ENCODE measurements at places on chromosomes 5 and 9.

GRCh38 chr9:124302921-124303320 is 45.2 kb downstream of the NEK6 start:
- DNase-seq = no peak

DNA sequence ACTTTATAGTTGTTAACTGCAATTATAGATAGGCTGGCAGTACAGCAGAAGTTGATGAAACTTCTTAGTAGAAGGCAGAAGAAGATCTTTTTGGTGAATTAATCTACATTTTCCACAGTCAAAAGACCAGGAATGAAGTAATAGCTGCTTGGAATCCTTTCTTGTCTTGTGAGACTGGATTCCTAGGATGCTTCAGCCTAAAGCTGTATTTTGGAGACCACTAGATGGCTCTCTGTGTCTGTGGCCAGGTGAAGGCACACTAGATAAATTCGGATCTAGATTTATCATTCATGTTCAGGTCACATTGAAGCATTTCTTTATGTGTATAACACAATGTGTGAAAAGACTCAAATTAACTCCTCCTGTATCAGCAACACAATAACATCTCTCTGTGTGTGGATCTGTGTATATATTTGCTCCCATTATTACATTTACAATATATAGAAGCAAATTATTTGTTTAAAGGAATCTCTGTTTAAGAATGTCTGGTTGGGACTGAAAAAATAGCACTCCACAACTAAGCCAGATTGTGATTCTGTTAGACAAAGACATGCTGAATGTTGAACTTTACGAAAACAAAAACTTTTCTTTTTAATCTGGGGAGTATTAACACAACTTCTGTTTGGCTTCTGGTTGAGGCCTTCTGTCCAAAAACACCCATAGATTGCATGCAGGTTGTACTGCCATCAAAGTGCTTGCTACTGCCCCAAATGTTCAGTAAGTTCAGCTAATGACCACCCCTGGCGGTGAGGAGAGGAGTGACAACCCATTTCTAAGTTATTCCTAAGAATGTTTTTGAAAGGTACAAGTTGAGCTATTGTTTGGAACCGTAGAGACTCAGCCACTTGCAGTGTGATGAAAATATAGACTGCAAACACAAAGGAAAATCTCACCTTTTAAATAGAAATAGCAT is 10.6 kb downstream of the GRIN3A start:
- DNase-seq = no peak

GRCh38 chr5:137040024-137040423 is 459.1 kb downstream of the SPOCK1 start:
- DNase-seq = no peak

- no peak for DNase-seq
Observed at GRCh38 chr9:4339836-4340560, 40.1 kb upstream of the GLIS3 start.

DNA sequence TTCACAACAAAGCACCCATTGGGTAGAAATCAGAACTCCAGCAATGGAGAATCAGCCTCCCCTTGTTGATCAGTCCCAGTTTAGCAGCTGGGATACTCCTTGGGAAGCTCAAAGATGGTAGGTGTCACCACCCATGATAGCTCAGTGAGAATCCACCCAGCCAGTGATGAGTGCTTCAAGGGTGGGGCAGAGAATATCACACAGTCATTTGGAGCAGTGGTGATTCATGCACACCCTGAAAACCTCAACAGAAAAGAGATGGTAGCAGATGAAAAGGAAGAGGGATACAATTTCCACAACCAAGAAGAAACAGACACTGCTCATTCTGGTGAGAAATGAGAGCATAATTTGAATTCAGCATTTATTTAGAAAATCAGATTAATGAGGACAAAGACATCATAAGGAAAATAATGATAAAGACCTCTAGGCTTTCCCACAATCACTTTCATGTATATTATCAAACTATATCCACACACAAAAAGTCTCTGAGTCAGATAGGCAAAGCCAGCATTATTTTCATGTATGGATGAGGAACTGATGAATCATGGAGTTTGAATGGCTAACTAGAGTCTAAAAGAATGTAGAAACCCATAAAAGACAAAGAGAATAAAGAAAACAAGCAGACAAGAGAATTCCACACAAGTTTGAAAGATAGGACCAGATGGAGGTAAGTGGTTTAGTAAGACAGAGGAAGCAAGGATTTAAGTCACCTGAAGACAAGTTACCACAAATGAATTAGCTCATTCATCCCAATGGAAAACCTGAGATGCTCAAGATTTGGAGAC is 82.9 kb downstream of the FEM1C start:
- no peak for DNase-seq

GRCh38 chr5:138713247-138713646 is 40.0 kb upstream of the CTNNA1 start:
- DNase-seq = no peak

DNA sequence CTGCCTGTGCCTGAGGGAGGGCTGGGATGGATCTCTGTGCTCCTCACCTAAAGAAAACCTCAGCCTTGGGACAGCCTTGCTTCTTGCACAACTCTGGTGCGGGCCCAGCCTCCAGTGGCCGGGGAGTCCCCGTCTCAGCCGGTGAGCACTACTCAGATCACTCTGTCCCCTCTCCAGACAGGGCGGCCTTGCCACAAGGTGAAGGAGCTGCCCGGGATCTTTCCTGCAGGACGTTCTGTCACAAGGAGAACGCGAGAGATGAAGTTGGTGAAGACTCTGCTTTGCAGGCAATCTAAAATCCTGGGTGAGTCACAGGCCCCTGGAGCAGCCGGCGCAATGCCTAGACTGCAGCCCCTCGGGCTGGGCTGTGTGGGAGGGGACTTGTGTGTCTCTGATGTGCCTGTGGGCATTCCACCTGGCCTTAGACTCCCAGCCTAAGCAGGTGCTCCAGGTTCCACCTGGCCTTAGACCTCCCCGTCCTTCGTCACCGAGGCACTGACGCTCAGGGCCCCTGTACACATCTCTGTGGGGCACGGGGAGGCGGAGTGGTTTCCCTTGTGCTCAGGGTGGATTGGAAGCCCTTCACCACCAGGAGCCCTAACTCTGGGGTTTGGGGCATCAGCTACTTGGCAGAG is 15.2 kb upstream of the IRX4 start:
- no peak for DNase-seq

DNA sequence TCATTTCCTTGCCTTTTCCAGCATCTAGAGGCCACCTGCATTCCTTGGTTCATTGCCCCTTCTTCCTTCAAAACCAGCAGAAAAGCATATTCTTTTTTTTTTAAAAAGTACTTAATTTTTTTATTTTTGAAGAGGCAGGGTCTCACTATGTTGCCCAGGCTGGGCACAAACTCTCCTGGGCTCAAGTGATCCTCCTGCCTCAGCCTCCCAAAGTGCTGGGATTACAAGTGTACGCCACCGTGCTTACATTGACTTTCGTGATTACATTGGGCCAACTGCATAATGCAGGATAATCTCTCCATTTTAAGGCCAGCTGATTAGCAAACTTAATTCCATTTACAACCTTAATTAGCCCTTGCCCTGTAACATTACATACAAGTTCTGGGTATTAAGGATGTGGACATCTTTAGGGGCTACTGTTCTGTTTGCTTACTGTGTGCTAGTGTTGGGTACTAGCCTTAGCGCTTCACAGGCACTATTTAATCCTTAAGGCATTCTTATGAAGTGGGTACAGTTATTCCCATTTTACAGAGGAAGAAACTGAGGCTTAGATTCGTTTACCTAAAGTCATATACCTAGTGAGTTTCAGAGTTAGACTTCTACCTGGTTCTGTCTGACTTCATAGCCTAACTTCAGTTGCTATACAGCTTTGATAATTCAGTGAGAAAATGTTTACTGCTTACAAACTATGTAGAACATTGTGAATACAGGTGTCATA is 33.7 kb downstream of the SLC25A51 start:
- no peak for DNase-seq

DNA sequence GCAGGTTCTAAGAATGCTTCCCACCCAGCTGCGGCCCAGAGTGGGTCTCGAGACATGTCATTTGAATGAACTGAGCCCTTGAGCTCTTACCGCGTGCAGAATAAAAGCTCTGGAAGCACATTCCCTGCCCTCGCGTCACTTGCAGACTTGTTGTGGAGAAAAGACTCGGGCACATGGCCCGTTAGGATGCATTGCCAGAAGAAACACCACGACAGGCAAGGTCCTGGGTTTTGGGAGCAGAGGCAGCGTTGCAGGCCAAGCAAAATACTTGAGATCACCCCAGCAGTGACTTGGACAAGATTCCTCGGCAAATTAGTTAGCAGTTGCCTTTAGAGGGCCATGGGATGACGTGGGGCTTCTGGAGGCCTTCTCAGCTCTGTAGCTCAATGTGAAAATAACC is 170.8 kb upstream of the MSX2 start:
- no peak for DNase-seq

GRCh38 chr9:113659740-113660139 is 196.2 kb downstream of the RGS3 start:
- DNase-seq = no peak

- DNase-seq = no peak
Observed at GRCh38 chr5:135951807-135952206, 3.0 kb downstream of the LECT2 start.

- DNase-seq = no peak
Observed at GRCh38 chr5:133938929-133939328, 29.5 kb downstream of the C5orf15 start.

DNA sequence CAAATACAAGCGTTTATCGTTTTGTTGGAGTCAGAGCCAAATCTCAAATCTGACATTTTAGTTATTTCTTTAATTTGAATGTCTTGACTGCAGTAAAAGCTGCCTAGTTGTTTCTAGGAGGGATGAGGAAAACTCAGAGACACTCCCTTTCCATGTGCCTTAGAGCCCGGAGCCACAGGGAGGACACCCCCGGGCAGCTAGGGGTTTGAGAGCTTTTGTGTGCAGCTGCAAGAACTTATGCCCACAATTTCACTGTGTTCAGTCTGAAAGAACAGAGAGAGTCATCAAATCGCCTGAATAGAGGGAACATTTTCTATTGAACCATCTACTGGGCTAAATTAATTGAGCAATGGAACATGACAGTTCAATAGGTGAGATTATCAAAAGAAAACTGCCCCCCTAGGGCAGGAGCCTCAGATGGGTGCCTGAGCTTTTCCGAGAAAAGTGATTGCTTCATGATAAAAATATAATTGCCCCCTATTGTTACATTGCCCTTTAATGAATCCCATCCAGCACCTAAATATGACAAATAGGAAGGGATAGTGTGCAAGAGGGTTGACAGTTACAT is 709.3 kb upstream of the RGMB start:
- no peak for DNase-seq

DNA sequence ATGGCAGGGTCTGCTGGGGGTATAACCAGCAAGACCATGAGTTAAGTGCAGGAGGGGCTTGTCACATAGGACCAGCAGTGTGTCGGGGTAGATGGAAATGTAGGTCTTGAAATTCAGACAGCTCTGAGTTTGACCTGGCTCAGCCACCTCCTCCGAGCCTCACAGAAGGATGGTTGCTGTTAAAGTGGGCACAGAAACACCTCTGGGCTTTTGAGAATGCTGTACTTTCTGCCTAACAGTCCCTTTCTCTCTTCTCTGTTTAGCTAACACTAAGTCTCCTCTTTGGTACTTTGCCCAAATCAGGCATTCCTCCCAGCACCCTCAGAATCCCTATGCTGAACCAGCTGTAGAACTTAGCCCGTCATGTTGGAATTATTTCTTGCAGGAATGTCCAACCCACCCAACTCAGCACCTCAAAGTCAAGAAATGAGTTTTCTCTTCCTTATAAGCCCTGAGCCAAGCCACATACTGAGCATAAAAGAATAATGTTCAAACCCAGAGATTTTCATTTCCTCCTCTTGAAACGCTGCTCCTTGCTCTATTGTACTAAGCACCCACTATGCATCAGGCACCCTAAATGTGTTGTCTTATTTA is 41.7 kb upstream of the MATR3 start:
- DNase-seq = no peak

DNA sequence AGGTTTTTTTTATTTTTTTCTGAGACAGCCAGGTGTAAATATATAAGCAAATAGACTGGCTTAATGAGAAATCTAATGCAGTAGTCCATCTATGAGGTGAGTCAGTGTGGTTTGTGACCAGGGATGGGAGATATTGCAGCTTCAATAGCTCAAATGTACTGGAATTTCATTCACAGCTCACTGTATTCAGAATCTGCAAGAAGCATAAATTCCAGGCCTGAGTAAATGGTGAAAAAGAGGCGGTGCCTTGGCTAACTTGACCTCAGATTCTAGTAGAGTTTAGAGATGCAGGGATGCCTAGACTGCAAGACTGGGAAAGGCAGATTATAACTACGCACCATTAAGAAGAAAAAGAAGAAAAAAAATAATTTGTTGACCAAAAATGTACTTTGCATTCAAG is 151.9 kb upstream of the SMC2 start:
- DNase-seq = no peak

DNA sequence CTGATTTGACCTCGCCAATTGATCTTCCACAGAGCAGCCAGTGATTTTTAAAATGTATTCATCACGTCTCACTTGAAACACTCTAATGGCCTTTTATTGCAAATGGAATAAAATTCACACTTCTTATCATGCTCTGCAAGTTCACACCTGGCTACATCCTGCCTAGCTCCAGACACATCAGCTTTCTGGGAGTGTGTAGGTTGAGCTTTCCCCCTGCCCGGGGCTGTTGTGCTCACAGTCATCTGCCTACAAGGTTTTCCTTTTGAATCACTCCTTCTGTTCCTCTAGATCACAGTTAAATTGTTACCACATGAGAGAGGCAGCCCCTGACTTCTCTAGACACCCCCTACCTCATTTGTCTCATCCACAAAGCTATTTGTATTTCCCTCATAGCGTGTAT is 674.5 kb downstream of the PRELID2 start:
- no peak for DNase-seq

DNA sequence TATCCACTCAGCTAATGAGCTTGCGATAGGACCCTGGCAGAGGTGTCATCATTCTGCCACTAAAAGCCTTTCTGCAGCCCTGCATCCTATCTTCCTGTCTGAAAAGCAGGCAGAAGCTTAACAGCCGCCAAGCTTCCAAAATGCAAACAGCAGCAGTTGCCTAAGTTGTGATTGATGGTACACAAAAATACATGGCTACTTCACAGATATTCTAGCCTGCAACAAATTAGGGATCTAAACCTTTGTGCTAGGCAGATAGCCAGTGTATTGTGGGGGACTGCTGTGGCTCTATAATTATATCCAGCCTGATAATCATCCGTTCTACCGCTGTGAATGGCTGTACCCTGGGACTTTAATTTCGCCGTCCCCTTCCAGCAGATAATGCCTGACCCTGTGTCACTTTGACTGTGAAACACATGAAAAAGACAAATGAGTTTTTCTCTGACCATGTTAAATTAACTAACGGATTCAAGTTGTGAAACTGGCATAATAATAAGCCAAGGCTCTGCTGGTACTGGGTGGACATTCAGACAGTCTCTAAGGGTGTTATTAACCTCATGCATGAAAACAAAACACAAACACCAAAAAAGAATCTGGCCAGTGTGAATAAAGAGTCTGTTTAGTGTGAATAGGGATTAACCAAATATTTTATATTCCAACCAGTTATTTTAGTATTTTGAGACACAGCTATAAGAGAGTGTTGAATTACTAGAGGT is 45.9 kb downstream of the SEMA6A start:
- DNase-seq = no peak

- no peak for DNase-seq
Observed at GRCh38 chr5:73157414-73158303, 15.3 kb upstream of the TMEM174 start.
